ENCODE measurements at places on chromosomes 16 and 17.

- DNase-seq: no peak
These were observed 1.8 kb downstream of the KRT15 start for GRCh38 chr17:41516830-41517283.

- no peak for DNase-seq
These were observed 18.9 kb downstream of the DNAH17 start for GRCh38 chr17:78558181-78558850.

- no peak for DNase-seq
These were observed 185.9 kb downstream of the RGS9 start for GRCh38 chr17:65323049-65323448.

- peak; percentile 94 for DNase-seq
These were observed at the start of gene TMEM106A for GRCh38 chr17:43211480-43212402. Gene TMEM106A, plus strand, starts transcription at chr17:43211875. Its CDS starts 1,167 bp downstream, at chr17:43213042.

GRCh38 chr17:6800422-6801027 lies 24.5 kb downstream of the FBXO39 start:
- no peak for DNase-seq

DNA sequence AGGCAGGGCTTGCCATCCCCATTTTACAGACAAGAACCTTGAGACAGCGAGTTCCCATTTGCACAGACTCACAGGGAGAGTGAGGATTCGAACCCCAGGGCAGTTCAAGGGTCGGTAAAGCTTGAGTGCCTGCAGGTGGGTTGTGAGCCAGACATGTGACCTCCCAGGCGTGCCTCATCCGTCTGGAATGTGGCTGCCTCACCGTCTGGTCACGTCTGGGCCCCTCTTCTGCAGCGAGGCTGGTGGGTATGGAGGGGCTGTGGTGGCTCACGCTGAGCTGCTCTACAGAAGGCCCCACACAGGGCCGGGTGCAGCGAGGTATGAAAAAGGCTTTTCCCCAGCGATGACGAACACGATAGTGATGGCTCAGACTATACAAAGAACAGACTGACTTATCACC lies 35.8 kb upstream of the LHX1 start:
- DNase-seq: no peak

GRCh38 chr16:49473131-49473530 lies 99.5 kb downstream of the C16orf78 start:
- no peak for DNase-seq

DNA sequence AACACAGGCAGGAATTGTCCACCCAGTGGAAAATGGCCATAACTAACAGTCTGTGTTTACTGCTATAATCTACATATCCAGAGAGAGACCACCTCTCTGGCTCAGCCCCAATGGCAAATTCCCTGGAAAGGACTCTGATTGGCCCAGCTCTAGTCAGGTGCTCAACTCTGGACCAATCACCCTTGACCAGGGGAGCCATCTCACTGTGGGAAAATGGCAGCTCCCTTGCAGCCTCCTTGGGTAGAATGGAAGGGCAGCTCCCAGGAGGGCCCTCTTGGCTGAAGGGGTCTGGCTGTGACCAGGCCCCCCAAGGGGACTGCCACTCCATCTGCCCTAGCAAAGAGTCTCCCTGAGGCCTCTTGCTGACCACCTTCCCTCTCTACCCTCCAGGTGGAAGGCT lies 3.1 kb downstream of the ALOX15B start:
- DNase-seq: no peak

- peak; percentile 69 for DNase-seq
These were observed 16.3 kb downstream of the CAVIN1 start for GRCh38 chr17:42406615-42407288.

DNA sequence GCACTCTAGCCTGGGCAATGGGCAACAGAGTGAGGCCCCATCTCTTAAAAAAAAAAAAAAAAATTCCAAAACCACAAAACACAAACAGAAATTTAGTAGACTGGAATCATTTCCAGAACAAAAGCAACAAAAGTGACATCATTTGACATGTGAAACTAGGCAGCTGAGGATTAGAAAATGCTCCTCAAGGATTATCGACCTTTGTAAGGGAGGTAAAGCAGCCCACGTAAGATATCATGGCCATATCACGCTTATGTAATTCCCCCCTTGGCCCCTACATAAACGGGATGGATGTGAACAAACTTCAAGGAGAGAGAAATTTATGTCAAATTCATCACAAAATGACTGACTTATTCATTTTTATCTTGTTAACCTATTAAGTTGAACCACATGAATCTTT lies 83.3 kb downstream of the WDR59 start:
- no peak for DNase-seq

DNA sequence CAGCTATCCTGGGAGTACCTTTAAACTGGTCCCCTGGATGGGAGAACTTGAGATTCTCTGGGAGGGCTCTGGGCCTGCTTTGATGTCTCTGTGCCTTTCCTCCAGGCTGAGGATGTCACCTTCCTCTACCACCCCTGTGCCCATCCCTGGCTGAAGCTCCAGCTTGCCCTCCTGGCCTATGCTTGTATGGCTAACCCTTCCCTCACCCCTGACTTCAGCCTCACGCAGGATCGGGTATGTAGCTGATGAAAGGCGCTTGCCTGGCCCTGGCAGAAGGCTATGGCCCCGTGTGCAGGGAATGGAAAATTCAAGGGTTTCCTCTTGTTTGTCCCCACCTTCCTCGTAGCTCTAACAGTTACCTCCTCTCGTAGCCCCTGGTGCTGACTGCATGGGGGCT lies 3.0 kb downstream of the TP53I13 start:
- no peak for DNase-seq

GRCh38 chr17:77449908-77450741 lies 309.4 kb downstream of the SEC14L1 start:
- no peak for DNase-seq

- no peak for DNase-seq
These were observed 268.0 kb upstream of the IRX3 start for GRCh38 chr16:54554581-54554980.

GRCh38 chr16:73459586-73459985 lies 411.7 kb upstream of the ZFHX3 start:
- DNase-seq: no peak

DNA sequence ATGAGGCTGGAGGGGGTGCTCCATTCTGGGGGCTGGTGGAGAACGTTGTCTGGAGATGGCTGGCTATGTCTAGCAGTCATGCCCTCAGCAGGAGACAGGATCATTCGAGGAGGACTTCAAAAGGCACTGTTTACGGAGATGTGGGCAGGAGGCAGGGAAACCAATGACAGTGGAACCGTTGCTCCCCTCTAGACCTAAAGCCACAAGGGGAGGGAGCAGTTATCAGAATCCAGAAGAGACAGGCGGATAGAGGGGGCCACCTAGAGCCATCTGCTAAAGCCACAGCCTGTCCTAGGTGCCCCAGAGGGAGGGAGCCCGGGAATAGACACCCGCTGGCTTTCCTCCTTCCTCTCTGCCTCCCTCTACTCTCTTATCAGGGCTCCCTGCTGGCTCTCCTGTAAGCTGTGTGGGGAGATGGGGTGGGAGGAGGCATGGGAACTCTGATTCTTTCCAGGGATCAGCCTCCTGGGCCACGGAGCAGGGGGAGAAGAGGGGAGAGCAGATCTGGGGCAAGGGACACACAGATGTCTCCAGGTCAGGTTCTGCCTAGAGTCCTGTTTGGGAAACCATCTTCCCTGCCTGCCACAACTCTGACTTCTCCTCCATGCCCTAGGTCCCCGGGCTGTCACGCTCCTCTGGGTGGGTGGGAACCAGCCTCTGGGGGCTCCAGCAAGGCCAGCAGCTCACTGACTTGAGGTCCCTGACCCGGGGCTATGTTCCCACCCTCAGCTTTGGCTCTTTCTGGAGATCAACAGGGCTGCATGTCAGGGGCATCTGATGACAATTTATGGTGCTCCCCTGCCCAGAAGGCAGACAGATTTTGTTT lies 42.3 kb downstream of the IRX3 start:
- no peak for DNase-seq

- peak; percentile 56 for DNase-seq
These were observed 9.9 kb upstream of the ADGRG1 start for GRCh38 chr16:57618296-57619132.

DNA sequence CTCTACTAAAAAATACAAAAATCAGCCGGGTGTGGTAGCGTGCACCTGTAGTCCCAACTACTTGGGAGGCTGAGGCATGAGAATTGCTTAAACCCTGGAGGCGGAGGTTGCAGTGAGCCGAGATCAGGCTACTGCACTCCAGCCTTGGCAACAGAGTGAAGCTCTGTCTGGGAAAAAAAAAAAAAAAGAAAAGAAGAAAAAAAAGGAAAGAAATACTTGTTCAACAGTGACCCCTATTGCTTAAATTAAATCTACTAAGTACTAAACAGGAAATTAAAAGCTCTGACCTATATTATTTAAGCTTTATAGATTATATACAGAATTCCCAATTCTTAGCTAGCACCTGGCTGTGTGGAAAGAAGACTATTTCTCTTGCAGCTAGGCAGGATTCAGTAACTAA lies 48.9 kb downstream of the FBXL20 start:
- DNase-seq: no peak

DNA sequence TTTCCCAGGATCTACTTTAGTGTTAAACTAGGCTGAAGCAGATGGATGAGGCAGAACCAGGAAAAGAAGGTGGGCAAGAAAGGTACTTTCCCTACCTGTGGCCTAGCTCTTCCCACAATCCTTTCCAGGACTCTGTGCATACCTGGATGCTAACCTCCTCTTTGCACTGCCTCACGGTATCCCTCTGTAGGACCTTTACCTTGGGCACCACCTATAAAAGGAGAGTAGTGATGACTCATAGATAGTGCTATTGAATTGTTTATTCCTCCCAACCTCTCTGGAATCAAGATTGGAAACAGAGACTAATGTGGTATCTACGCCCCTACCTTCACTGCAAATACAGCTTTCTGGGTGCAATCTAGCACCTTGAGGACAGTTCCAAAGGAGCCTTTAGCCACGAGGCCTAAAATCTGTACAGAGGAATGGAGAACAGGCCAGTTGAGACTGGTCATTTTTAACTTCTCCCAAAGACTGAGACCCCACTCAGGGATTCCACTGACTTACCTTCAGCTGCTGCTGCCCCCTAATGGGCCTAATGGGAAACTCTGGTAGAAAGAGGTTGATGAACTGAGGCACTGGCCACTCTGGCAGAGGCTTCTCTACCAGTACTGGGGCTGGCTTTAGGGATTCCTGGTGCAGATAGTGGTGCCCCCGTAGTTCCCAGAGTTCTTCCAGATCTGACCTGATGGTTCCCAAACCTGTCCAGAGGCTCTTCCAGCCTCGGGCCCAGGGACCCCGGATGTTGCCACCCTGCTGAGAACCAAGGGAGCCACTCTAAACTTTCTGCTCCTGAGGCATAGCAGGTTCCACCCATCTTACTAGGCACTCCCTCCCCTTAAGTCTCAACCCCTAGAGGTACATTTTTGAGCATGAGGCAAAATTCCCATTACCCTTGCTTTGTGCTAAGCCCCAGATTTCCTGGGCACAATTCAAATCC lies 781 bp downstream of the RSKR start:
- no peak for DNase-seq

- DNase-seq: no peak
These were observed 195.5 kb upstream of the CCL2 start for GRCh38 chr17:34059423-34060220.

- peak; percentile 82 for DNase-seq
These were observed 559 bp downstream of the CLUH start for GRCh38 chr17:2710803-2711607.

- no peak for DNase-seq
These were observed 47.7 kb upstream of the MEAK7 start for GRCh38 chr16:84552135-84552534.

- DNase-seq: peak; percentile 88
These were observed 122.3 kb upstream of the CIBAR2 start for GRCh38 chr16:85234310-85235204.

GRCh38 chr17:59786213-59786535 lies 78.7 kb downstream of the VMP1 start:
- no peak for DNase-seq

DNA sequence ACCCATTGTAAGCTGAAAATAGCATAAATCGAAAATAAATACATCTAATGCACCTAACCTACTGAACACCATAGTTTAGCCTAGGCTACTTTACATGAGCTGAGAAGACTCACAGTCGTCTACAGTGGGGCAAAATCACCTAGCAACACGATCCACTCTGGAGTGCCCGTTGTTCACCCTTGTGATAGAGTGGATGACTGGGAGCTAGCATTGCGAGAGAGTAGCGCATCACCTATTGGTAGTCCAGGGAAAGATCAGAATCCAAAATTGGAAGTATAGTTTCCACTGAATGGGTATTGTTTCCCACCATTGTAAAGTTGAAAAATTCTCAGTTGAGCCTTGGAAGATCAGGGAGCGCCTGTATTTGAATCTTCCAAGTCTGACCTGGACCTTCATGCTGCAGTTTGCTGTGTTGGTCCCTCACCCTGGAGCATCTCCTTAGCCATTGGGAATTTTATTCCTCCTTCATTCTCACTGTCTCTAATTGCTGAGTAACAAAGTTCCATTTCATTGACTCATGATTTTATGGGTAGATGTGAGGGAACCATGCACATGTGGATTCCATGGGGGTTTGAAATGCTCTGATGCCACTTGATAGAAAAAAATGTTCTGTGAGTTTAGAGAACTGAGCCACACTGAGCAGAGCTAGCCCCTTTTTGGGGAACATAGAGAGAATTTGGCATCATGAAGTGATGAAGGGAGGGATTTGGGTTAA lies 19.6 kb downstream of the AKAP1 start:
- DNase-seq: no peak

DNA sequence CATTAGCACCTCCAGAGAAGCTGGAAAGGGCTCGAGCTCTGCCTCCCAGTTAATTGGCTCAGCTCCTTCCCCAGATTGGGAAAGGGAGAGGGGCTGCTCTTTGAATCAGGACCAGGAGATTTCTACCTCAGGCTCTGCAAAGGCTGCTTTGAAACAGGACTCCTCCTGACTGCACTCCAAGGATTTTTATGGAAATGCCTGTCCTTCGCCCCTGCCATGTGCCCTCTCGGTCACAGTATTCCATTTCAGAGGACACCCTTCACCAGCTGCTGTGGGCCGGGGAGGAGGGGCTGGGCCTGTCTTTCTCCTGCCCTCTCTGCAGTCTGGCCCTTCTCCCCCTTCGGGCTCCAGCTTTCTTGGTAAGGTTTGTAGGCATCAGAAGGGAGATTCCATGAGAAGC lies 13.6 kb downstream of the MRM1 start:
- no peak for DNase-seq

- no peak for DNase-seq
These were observed 24.2 kb downstream of the ACTG1 start for GRCh38 chr17:81488276-81488860.

GRCh38 chr17:2123375-2124251 lies 68.7 kb downstream of the HIC1 start:
- DNase-seq: no peak

DNA sequence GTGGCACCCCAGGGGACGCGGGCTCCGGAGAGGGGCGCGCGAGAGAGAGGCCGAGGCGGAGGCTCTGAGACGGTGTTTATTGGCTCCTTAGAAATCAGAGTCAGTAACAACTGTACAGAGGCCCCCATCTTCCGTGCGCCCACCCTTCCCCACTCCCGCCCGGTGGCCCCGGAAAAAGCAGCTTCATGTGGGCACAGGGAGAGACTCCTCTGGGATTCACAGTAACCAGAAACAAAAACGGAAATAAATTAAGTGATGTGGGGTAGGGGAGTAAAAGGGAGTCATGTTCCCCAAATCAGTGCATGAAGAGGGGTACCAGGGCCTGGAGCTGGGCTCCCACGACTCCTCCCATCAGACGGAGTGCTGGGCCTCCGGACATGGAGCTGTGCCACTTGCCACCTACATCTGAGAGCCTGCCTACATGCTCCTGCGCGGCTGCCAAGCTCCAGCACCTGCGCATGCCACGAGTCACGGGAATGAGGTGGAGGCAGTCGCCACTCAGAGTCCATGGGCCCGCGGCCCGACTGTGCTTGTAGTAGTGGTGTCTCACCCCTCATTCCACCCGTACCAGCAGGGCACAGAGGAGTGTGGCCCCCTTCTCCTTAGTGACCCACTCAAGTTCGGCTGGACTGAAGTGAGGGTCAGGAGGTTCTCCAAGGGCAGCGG lies 543 bp upstream of the GPS2 start:
- no peak for DNase-seq

Measured in posterior vena cava (tissue), 2 donors.